ENCODE measurements at places on chromosomes 7 and 10.

- DNase-seq, result no peak
These were observed 43.2 kb upstream of the LRGUK start for GRCh38 chr7:134083766-134084487.

DNA sequence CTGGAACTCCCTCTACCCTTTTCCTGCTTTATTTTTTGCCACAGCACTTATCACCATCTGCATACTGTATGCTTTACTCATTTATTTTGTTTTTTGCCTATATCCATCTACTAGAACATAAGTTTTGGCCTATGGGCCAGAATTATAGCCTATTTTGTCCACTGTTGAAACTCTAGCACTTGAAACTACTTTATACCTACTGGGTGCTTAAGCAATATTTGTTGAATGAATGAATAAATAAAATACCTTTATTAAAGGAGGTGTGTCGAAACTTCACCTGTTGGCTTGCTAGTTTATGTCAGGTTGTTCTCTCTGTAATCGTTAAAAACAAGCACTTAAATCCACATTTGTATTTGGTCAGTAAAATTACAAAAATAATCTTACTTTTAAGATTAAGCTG lies 53.3 kb downstream of the MTERF1 start:
- DNase-seq, result no peak

DNA sequence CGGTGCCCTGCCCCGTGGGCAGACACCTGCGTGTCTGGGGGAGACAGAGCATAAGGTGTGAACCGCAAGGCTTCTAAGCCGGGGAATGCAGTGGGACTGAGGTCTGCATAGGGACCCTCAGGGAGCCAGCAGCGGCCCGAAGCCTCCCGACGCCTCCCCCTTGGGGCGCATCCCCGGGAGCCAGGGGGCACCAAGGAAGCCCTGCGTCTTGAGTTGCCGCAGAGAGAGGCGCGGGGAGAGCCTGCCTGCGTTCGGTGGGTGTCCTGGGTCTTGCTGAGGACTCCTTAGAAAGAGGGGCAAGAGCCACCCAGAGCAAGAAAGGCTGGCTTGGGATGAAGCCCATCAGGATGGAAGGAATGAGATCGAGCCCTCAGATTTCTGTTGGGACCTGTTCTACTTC lies 18.2 kb upstream of the UNCX start:
- DNase-seq, result no peak

- DNase-seq, result no peak
These were observed 64.7 kb downstream of the POM121L12 start for GRCh38 chr7:53100091-53100490.

GRCh38 chr10:111716032-111716431 lies 467.5 kb downstream of the GPAM start:
- no peak for DNase-seq

DNA sequence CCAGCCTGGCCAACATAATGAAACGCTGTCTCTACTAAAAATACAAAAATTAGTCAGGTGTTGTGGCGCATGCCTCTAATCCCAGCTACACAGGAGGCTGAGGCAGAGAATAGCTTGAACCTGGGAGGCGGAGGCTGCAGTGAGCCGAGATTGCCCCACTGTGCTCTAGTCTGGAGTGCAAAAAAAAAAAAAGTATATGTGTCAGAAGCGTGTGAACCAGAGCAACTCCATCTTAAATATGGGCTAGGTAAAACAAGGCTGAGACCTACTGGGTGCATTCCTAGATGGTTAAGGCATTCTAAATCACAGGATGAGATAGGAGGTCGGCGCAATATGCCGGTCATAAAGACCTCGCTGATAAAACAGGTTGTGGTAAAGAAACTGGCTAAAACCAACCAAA lies 6.2 kb downstream of the CCL24 start:
- no peak for DNase-seq

DNA sequence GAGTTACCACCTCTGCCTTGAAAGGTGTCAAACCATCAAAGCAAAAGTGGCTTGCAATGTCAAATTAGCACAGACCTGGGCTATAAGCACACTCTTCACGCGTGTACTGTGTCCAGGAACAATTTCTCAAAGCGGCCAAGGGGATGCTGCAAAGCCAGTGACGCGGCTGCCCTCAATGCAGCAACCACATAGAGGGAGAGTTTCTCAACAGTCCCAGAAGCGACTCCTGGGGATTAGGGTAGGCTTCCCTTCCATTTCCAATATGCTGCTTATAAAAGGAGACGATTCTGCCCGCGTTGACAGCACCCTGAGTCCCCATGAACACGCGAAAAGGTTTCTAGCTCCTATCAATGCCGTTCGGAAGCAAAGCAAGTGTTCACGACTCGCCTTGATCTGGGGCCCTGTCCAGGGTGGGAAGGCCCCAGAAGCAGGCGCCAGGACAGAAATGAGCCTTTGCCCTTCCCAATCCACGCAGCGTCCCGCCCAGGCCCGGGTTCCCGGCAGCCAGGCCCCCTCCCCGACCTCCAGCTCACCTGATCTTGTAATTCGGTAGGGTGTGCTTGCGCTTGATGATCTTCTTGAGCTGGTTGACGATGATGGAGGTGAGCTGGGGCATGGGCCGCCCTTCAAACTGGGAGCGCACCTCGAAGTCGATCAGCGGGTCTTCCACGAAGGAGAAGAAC lies 1.3 kb downstream of the PDZD8 start:
- DNase-seq, result no peak

- DNase-seq, result no peak
These were observed 43.6 kb upstream of the CDK14 start for GRCh38 chr7:90552521-90552920.

DNA sequence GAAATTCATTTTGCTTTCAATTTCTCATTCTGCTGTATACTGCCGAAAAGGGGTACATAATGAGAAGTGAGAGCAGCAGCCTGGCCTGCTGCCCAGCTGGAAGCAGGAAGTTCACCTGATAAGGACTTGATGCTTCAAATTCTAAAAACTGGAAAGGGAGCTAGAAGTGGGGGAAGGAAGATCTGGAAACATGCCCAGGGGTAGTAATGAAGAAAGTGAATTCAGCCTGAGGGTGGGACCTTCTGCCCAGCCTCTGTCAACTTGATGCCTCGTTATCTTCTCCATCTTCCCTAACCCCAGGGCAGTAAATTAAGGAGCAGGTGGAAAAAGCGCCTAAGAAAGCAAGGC lies 69.4 kb downstream of the ARMH3 start:
- no peak for DNase-seq

DNA sequence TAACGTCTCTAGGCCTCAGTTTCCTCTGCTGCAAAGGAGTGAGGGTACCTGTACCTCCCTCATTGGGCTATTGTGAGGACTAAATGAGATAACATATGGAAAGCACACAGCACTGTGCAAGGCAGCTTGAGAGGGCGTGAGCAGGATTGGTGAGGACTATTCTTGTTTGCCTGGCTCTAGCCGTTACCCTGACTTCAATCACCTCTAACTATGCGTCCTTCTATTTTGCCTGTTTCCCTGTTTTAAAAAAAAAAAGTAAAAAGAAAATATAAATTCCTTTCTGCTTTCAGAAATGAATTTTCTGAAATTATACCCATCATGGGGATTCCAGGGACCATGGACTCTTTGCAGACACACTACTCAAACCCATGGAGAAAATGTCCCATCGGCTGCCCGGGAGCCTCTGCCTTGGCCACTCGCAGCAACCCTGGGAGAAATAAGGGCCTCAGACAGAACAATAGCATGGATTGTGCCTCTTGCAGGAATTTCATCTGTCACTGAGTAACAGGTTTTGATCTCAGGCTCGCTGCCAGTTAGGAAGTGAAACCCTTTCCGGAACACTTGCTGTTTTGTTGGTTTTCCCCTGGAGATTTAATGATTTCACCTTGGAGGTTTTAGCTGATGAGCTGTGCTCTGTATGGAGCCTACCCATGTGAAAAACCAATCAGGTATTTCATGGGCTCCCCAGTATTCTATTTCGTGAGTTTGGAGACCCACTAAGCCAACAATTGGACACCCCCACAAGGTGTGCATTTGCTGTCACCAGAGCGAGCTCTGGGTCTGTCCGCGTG lies 55.6 kb downstream of the STEAP1B start:
- no peak for DNase-seq

DNA sequence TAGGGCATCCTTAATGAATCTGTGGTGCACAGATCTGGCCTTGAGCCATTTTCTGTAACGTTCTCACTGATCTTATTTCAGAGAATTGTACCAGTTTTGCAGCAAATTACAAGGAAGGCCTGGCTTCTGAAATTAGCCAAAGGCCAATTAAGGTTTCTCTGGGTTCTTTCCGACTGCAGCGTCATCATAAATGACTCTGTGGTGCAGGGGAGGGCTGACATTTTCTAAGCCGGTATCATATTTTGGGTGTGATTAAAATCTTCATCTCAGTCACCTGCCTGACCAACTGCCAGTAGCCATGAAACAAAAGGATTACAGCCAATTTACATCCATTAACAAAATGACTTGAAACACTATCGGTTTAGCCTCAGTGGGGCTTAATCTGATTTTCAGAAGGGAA lies 363.7 kb downstream of the ADRA2A start:
- DNase-seq, result no peak

GRCh38 chr7:18877874-18878273 lies 239.6 kb downstream of the TWIST1 start:
- no peak for DNase-seq

GRCh38 chr7:35722054-35722849 lies 27.3 kb upstream of the HERPUD2 start:
- no peak for DNase-seq

- DNase-seq, result no peak
These were observed 576.3 kb downstream of the LRMDA start for GRCh38 chr10:76007667-76008181.

GRCh38 chr10:10727812-10728211 lies 289.9 kb upstream of the CELF2 start:
- DNase-seq, result no peak

GRCh38 chr10:88831709-88832108 lies 19.9 kb downstream of the ANKRD22 start:
- DNase-seq, result no peak

GRCh38 chr7:45713669-45714520 lies 139.7 kb downstream of the ADCY1 start:
- DNase-seq, result no peak

DNA sequence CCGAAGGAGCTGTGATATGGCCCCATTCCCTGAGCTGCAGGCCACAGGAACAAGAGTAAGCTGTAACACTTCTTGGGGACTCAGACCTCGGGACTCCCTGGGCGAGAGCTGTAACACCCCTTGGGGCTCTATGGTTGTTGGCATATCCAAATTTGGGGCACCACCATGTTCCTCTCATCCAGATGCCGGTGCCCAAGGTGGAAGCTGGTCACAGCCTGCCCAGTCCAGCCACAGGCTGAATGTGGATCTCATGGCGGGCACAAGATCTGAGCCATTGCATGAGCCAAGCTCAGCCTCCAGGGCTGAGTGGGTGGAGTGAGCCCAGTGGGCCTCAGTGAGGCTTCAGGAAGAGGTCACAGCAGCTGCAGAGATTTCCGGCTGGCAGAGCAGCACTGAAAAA lies 78.9 kb downstream of the TMEM106B start:
- DNase-seq, result no peak

DNA sequence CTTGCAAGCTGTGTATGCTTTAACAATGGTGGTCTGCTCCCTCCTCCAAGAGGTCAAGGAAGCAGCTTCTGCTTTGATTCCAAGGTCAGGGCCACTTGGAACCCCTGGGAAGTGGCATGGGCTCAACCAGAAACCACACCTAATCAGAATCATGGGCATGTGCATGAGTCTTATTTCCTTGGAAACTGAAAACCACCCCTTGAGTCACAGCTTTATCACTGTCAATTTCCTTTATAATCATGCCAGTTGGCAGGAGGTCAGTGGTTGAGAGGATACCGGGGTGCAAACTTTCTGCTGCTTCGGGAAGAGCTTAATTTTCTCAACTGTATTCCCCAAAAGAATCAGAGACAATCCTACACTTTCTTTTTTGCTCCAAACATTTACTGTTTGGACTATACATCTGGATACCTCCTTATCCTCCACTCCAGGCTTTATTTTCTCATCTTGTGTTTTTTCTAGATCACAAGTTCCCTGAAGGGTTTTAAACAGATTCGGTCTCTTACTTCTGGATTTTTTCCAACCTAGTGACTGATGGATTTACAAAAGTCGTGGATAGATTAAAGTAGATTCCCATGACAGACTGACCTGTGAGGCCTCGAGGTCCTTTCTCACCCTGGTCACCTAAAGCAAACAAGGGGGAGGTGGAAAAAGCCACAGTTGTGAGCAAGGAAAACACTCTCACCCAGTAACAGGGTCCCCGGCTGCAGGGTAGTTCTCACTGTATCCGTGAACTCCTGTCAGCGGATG lies 36.0 kb downstream of the COL17A1 start:
- no peak for DNase-seq

DNA sequence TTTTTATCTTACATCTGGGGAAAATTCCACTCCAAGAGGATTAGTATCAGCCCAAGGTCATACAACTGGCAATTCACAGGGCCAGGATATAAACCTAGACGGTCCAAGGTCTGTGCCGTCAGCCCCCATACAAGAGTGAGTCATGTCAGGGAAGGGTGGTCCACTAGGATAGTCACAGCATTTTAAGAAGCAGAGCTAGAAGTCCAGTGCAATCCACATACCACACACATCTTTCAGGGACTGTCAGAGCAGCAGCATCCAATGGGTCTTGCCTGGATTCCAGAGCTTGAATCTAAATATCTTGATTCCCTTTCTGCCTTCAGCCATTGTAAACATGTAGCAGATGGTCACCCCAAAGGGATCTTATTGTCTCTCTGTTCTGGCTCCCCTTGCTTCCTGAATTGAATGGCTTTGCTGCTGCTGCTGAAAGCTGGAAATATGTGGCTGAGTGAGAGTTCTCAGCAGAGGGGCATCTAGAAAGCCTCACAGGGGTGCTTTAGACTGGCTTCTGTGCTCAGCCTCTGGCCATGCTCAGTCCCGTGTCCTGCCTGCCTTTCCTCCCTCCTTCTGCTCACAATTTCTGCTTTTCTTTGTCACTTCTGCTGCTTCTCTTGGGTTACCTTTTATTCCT lies 9.9 kb upstream of the OR6V1 start:
- no peak for DNase-seq

GRCh38 chr7:16492513-16493062 lies 27.1 kb upstream of the SOSTDC1 start:
- DNase-seq, result no peak

GRCh38 chr10:76270464-76270863 lies 839.0 kb downstream of the LRMDA start:
- no peak for DNase-seq

DNA sequence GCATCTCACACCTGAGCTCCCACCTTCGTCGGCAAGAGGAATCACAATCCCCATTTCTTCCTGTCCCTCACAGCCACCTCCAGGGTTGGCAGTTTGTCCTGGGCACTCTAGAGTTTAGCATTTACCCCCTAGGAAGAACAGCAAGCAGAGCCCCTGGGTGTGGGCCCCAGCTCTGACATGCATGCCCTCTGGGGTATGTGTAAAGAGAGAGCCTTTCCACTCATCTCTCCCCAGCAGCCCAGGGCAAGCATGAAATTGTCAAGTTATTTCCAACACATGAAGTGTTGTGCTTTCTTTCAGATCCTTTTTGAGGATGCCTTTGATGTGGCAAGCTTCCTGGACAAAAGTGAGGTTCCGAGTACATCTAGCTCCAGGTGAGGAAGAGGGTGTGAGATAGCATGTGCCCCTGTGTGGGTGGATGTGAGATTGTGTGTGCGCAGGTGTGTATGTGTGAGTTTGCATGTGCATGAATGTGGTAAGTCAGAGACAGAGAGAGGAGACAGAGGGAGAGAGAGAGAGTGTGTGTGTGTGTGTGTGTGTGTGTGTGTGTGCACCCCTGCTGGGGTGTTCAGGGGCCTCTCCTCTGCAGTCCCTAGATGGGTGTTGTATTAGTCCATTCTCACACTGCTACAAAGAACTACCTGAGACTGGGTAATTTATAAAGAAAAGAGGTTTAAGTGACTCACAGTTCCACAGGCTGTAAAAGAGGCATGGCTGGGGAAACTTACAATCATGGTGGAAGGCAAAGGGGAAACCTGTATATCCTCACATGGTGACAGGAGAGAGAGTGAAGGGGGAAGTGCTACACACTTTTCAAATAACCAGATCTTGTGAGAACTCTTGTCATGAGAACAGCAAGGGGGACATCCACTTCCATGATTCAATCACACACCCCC lies 18.1 kb downstream of the STRA8 start:
- DNase-seq, result no peak

All from activated CD8-positive, alpha-beta memory T cell treated with anti-CD3 and anti-CD28 coated beads for 1 hour (primary cell).